ENCODE measurements at places on chromosomes 12 and 14. TPM values are rescaled to one million over a fixed set of nuclear protein-coding genes. Genes with fewer than 3 reads are reported as not detected.

GRCh38 chr12:51889216-51890132 is 1.6 kb downstream of the ANKRD33 start:
- H3K4me1 ChIP-seq, result no peaks in the 10 kb centered on the region
- H3K27ac ChIP-seq, result no peak overlapping the region
- no peaks in the 10 kb centered on the region for H3K27me3 ChIP-seq
- no peaks in the 10 kb centered on the region for H3K36me3 ChIP-seq
- DNase-seq, result no peak

GRCh38 chr12:45434094-45434493 is 218.2 kb downstream of the ANO6 start:
- no peak overlapping the region for H3K4me3 ChIP-seq
- H3K27ac ChIP-seq, result no peak overlapping the region
- no peaks in the 10 kb centered on the region for H3K27me3 ChIP-seq
- H3K4me1 ChIP-seq, result no peaks in the 10 kb centered on the region
- H3K36me3 ChIP-seq, result no peaks in the 10 kb centered on the region

- H3K36me3 ChIP-seq, result no peaks in the 10 kb centered on the region
These were observed 440.8 kb downstream of the RMST start for GRCh38 chr12:97903356-97903755.

GRCh38 chr14:76121089-76121748 is 30.5 kb upstream of the GPATCH2L start:
- no peak overlapping the region for H3K4me3 ChIP-seq
- no peak overlapping the region for H3K27ac ChIP-seq
- H3K27me3 ChIP-seq, result no peaks in the 10 kb centered on the region

DNA sequence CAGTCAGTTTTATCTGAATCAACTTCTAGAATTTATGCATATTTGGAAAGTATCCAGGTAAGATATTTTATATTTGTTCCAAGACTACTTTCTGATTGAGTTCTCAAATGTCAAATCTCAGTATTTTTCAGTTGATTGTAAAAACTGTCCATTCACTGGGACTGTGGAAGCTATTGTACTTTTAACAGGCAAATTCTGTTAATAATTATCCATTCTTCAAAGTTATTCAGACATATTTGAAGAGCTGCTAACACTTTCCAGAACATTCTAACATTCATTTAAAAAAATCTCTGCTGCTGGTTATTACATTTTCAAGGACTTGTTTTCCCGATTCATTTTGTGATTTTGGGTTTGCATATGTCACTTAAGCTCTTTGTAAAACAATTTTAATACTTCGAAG is 59.7 kb downstream of the PIK3C2G start:
- no peaks in the 10 kb centered on the region for H3K4me1 ChIP-seq
- no peak overlapping the region for H3K27ac ChIP-seq
- no peak overlapping the region for H3K4me3 ChIP-seq
- H3K36me3 ChIP-seq, result no peaks in the 10 kb centered on the region

- peaks cover 4% of the 10 kb centered on the region for H3K4me1 ChIP-seq
- H3K4me3 ChIP-seq, result peak overlapping the region; percentile 6
- no peaks in the 10 kb centered on the region for H3K36me3 ChIP-seq
- peak overlapping the region; percentile 99 for H3K27ac ChIP-seq
These were observed 7.0 kb upstream of the UBC start for GRCh38 chr12:124921200-124922031.

Gene RFX4
- total RNA-seq, result not detected

Gene SERPINA1
- total RNA-seq, result 4.9 TPM
